ENCODE measurements at places on chromosomes 12 and 14.

- DNase-seq, result peak; percentile 47
Observed at GRCh38 chr12:6038160-6038559, 86.3 kb downstream of the VWF start.

GRCh38 chr14:99156090-99156425 lies 115.9 kb downstream of the BCL11B start:
- no peak for DNase-seq

GRCh38 chr14:96105089-96105925 lies 66.1 kb downstream of the C14orf132 start:
- no peak for DNase-seq

DNA sequence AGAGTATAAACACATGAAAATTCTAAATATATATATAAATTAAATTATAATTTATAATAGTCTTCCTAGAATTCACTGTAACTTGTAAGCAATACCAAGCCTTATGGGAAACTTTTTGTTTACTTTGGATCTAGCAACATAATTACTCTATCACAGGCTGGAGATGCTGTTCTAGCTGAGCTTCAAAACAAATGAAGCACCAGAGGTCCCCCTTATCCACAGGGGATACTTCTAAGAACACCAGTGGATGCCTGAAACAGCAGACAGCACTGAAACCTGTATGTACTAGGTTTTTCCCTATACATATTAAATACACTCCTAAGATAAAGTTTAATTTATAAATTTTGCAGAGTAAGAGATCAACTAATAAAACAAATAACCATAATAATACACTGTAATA lies 96.6 kb downstream of the CDK17 start:
- DNase-seq, result no peak

- DNase-seq, result no peak
Observed at GRCh38 chr12:114809097-114809496, 125.1 kb upstream of the TBX3 start.

GRCh38 chr12:105090361-105090760 lies 6.1 kb upstream of the ALDH1L2 start:
- DNase-seq, result no peak

- DNase-seq, result no peak
Observed at GRCh38 chr12:39988574-39988973, 117.3 kb downstream of the SLC2A13 start.

- no peak for DNase-seq
Observed at GRCh38 chr12:131824450-131824849, 3.7 kb upstream of the MMP17 start.

DNA sequence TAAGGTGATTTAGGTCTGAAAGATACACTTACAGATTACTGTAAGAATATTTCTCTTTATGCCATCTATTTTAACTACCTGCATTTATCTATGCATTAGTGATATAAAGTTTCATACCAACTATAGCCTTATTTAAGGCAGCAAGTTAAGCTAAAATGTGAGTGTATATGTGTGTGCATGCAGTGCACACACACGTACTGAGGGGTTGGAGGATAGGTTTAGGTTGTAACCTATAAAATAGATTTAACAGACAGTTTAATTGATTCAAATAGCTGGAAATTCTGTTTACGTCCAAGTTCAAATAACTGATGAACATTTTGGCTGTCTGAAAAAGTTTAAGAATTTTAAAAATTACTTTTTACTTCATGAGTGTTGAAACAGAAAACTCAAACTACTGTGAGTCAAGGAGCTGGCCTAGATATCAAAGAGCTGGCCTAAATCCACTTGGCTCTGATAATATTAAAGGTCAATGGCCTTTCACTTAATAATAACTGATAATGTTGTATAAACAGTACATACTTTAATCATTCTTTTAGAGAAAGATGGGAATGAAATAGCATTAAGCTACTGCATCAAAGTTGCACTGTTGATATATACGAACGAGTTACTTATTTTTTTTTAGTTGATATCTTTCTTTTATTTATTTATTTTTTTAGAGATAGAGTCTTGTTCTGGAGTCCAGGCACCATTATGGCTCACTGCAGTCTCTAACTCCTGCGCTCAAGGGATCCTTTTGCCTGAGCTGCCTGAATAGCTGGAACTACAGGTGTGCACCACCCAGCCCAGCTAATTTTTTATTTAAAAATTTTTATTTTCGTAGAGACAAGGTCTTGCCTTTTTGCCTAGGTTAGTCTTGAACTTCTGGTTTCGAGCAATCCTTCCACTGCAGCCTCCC lies 13.8 kb upstream of the KCNJ8 start:
- DNase-seq, result no peak

GRCh38 chr12:132171293-132171967 lies 27.2 kb downstream of the NOC4L start:
- DNase-seq, result no peak
